LNCaP clone FGC (cell line): ENCODE measurements at places on chromosomes 1 and 21.

DNA sequence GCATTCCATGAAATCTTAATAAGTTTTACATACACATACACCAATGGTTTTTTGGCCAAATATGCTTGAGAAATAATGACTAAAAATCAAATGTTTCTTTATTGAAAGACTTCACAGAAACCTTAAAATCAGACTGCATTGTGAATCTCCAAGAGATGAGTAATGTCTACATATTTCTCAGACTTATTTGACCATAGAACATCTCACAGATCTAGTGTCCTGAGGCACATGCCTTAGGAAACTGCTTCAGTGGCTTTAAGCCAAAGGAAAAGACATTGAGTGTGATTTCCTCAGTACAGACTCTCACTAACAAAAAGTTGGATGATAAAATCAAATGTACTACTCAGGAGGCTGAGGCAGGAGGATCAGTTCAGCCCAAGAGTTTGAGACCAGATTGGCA is 6.2 kb upstream of the C1orf105 start:
- no peak for DNase-seq

DNA sequence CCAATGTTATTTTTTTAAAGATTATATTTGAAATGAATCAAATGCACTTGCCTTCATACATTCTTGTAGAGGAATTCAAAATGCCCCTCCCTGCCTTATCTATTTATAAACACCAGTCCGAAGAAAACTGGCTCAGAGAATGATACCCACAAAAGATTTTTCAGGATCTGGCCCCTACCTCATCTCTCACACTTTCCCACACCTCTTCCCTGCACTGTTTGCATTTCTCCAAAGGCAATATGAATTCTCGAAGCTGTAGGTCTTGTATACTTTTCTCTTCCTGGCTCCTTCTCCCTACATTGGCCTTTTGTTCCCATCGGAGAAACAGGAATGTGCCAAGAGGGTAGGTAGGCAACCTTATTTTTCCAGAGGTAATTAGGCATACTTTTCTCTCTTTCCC is 12.0 kb upstream of the CCDC190 start:
- DNase-seq: no peak

DNA sequence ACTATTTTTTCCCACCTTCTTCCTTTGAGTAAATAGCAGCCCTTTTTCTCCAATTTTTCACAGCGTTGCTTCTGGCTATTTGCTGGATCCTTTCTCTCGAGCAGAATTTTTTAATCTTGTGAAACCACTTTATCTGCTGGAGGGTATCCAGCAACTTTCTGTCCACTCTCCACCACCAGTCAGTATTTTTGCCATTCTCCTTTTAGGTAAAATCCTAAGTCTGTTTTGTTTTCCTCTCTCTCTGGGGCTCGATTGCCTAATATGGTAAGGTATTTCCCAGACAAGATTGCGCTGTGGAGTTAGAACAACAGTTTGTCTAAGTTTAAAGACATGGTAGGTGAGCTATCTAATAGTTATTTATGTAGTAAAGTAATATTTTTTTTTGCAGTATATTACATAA is 156.9 kb downstream of the PPP1R12B start:
- no peak for DNase-seq

DNA sequence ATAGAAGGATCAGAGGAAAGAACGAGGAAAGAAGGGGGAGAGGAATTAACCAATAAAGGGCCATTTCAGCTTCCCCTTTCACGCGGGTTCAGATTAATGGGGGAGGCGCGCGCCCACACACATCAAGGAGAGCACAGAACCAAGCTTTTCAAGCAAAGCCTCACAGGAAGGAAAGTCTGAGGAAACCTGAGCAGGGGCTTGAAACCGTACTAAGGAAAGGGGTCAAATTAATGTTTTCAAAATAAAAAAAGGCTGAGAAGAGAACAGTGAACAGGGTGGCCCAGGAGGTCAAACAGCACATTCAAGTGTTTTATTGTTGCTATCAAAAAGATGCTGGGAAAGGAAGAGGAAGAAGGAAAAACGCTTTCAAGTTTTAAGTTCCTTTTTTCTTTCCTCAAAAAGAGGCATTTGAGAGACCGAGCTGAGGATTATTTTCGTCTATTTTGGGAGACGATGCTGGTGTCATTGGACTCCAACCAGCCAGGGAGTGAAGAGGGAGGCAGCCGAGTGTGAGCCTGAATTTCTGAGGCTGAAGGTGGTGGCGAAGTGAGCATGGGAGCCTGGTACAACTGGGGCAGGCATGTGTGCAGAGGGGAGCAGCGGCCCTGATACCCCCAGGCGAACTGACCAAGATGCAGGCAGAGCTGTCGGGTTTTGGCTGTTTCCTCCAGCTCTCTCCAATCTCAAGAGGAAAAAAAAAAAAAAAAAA is 88.4 kb downstream of the PROX1 start:
- DNase-seq: no peak

- no peak for DNase-seq
Measured at GRCh38 chr1:54095546-54096226, 42.3 kb downstream of the TCEANC2 start.

GRCh38 chr1:15226388-15227255 is 20.4 kb upstream of the FHAD1 start:
- DNase-seq: no peak

DNA sequence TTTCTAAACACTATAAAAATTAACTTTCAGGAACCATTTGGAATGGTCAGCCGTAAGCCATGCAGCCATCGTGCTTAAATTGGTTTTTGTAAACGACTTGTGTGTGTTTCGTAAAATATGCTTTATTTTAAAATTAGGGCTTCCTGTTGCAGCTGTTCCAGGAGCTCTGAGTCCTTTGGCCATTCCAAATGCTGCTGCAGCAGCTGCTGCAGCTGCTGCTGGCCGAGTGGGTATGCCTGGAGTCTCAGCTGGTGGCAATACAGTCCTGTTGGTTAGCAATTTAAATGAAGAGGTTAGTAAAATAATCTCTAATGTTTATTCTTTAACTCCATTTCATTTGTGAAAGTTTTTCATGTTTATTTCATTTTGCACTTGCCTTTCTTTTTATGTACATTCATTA is 83.1 kb downstream of the PTBP2 start:
- DNase-seq: no peak

DNA sequence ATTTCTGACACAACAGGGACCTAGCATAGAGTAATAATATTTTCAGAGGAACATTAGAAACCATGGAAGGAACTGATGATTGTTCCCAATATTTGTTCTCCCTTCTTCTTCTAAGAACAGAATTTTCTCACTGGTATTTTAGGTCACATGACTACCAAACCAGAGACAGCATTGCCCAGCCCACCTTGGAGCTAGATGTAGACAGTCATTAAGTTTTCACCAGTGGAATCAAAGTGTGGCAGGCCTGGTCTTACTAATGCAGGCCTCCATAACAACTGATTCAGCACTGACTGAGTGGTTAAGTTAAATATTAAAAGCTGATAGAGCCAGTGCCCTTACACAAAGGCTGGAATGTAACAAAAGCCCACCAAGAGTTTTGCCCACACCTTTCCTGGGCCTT is 244.4 kb downstream of the ZNF648 start:
- no peak for DNase-seq

- no peak for DNase-seq
Measured at GRCh38 chr1:112308716-112309115, 87.3 kb upstream of the CTTNBP2NL start.

DNA sequence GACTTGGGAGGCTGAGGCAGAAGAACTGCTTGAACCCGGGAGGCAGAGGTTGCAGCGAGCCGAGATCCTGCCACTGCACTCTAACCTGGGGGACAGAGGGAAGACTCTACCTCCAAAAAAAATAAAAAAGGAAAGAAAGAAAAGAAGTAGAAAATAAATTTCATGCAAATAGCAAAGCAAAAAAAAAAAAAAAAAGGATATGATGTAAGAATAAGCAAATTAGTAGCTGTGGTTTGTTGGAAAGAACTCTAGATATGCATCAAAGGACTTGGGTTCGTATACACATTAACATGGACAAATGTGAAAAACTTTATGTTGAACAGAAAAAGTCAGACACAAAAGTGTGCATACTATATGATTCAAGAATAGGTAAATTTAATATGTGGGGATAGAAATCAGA is 11.9 kb downstream of the WASF2 start:
- DNase-seq: no peak

DNA sequence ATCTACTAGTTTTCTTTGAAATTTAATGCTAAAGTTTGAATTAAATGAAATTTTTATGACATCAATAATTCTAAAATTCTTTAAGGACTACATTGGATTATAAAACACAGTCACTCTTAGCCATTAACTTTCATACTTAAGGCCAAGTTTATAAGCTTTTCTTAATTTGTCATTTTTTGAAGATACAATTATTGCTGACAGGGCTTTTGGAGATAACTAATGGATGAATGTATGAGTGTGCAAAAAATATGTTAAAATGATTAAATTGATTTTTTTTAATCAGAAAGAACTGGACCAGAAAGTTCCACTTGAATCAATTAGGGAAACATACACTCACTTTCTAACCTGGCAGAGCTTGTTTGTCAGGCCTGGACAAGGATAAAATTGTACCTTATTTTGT is 70.3 kb upstream of the CHODL start:
- DNase-seq: no peak

DNA sequence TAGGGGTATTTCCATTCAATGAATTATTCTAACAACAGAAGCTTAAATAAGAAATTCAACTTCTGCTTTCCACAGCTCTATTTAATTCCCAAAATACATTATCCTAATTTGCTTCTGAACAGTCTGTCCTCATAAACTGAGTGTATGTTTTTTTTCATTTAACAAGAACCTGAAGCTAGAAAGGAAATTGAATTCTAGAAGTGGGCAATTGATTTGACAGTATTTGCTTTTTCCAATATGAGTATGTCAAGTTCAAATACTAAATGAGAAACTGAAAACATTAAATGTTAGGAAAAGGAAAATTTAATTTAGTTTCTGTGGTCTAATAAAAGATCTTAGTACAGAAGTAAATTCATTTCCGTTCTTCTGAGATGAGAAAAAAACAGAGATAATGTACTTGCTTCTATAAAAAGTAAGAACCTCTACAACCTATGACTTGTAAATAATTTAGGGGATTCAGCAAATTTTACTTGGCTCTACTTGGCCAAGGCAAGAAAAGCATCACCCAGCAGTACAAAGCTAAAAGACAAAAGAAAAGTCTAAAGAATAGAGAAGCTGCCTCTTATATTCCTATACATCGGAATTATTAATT is 31.1 kb downstream of the RAB3GAP2 start:
- DNase-seq: no peak

DNA sequence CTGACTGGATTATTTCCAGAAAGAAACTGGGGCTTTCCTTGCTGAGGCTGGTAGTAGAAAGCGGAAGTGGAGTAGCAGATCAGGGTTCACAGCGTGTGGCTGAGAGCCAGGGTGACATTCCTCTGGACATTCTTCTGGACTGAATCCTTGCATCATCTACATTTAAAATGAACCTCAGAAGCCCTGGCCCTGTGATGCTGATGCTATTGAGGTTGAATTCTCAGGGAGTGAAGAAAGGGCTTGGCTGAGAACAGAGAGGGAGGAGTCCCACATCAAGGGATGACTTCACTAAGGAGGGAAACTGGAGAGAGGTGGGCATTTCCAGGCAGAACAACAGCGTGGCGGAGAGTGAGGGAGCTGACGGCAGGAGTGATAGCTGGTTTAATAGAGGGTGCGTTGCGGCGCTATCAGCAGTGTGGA is 102.3 kb upstream of the LMO4 start:
- DNase-seq: no peak

GRCh38 chr1:32356478-32356877 is 5.8 kb downstream of the FAM229A start:
- DNase-seq: no peak

GRCh38 chr1:117447661-117448060 is 80.4 kb downstream of the MAN1A2 start:
- no peak for DNase-seq

DNA sequence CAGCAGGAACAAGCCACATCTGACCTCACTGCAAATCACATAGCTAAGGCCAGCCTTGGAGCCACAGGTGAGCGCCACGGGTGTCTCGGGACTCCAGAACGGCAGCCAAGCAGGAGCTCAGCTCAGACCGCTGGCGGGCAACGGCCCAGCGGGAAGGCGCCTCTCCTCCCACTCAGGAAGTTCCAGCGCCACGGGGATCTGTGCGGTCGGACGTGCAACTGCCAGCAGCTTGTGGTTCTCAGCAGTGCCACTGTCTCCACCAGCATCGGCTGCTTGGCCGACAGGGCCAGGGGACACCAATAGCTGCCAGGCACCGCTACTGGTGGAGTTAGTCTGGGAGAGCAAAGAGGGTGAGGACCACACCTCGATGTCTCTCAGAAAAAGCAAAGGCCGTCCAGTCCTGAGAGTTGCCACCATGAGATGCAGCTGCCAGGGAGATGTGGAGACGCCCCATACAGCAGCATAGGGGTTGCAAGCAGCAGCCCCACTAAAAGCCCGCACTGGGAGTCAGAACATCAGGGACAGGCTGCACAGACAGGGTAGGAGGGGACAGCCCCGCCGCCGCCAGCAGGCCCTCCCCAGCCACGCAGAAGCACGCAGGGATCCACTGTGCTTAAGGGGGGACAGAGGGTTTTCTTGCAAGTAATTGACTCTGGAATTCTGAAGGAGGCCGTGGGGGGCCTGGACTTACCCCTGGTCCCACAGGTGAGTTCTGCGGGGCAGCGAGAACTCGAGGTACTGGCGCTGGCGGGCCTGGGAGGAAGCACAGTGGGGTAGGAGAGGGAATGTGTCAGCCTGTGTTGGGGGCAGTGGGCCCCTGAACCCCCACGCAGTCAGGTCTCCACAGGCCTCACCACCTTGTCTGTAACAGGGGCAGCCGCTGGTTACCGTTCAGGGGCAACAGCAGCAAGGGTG is 83.5 kb downstream of the NPHP4 start:
- no peak for DNase-seq

DNA sequence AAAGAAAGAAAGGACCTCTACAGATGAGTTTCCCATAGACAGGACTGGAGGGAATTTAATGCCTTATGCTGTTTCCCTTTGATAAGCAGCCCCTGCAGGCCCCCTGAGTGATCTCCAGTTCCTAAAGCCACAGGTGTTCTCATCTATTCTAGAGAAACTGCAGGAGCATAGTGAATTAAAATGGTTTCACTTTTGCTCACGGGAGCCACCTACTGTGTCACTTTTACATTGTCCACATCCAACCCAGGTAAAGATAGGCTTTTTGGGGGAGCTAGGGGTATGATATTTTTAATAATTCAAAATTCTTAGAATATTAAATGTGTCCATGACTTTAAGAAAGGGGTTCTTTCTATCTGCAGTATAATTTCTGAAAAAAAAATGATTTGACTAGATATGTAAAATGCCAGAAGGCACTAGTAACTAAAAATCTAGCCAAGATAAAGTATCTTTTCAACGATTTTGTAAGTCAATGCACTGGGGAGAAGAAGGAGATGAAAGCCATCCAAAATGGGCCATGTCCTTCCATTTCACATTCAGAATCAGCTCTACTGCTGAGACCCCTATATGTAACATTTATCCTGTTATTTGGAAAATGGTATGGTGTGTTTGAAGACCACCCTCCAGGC is 267.3 kb upstream of the DUSP10 start:
- DNase-seq: no peak

GRCh38 chr1:67792103-67792502 is 41.2 kb downstream of the GNG12 start:
- no peak for DNase-seq

DNA sequence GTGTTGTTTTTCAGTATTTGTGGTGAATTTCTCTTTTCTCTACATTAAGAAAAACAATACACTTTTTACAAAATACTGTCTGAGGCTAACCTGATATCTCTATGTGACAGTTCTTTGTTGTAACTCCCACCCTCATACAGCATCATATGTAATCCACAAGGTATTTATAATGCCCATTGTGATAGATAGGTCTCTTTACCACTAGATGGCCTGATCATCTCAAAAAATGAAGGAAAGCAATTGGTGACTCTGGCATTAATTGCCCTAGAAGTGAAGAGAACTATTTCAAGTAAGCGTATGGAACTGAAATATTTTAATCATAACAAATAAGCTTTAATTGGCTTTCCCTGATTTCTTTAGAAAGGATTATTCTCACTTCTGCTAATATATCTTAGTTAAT is 36.2 kb upstream of the HFM1 start:
- DNase-seq: no peak
